B cell (primary cell): ENCODE measurements at places on chromosomes 16 and 17.

- peak; percentile 30 for DNase-seq
Measured at GRCh38 chr17:70552230-70552981, 383.1 kb downstream of the KCNJ2 start.

GRCh38 chr16:58582971-58583765 lies 46.5 kb downstream of the CNOT1 start:
- DNase-seq = no peak

GRCh38 chr17:77128896-77129567 lies 11.7 kb upstream of the SEC14L1 start:
- no peak for DNase-seq

GRCh38 chr17:34683390-34683789 lies 104.0 kb downstream of the TMEM132E start:
- no peak for DNase-seq

GRCh38 chr17:74192950-74193781 lies 10.3 kb upstream of the RPL38 start:
- no peak for DNase-seq

DNA sequence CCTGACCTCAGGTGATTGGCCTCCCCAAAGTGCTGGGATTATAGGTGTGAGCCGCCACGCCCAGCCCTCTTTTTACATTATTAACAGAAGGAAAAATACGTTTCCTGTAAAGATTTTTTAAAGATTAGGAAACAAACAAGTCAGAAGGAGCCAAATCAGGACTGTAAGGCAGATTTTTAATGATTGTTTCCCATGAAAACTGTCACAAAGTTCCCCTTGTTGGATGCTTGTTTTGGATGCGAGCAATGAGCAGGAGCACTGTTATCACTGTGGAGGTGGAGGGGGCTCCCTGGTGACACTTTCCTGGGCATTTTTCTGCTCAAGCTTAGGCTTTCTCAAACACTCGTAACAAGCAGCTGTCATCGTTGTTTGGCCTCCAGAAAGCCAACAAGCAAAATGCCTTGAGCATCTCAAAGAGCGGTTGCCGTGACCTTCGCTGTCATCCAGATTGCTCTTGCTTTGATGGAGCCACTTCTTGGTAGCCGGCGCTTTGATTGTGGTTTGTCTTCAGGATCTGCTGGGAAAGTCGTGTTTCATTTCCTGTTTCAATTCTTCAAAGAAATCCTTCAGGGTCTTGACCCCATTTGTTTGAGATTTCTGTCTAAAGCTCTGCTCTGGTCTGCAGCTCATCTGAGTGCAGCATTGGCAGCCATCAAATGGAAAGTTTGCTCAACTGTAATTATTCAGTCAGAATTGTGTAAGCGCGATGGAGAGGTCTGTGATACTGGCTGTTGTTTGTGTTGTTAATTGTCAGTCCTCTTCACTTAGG lies 128.7 kb downstream of the RPTOR start:
- no peak for DNase-seq

DNA sequence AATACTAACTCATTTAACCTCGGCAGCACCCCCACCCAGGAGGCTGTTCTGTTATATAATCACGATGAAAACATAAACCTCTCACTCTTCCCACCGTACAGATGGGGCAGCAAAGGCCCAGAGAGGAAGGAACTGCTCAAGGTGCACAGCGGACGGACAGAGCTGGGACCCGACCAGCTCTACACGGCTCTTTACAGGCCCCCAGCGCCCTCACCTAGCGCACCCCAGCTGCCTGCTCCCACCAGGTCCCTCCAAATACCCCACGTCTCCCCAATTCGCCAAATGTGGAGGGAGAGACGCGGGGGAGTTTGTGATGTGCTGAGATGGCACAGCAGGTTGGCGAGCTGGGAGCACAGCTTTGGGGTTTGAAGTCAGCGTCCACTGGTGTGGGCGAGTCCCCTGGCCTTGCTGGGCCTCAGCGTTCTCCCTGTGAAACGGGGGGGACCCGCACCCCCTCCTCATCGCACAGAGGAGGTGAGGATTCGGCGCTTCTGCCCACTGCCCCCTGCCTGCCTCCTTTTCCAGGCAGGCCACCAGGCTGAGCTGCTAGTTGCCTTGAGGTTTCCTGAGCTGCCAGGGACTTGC lies 54.1 kb downstream of the CBFA2T3 start:
- no peak for DNase-seq

DNA sequence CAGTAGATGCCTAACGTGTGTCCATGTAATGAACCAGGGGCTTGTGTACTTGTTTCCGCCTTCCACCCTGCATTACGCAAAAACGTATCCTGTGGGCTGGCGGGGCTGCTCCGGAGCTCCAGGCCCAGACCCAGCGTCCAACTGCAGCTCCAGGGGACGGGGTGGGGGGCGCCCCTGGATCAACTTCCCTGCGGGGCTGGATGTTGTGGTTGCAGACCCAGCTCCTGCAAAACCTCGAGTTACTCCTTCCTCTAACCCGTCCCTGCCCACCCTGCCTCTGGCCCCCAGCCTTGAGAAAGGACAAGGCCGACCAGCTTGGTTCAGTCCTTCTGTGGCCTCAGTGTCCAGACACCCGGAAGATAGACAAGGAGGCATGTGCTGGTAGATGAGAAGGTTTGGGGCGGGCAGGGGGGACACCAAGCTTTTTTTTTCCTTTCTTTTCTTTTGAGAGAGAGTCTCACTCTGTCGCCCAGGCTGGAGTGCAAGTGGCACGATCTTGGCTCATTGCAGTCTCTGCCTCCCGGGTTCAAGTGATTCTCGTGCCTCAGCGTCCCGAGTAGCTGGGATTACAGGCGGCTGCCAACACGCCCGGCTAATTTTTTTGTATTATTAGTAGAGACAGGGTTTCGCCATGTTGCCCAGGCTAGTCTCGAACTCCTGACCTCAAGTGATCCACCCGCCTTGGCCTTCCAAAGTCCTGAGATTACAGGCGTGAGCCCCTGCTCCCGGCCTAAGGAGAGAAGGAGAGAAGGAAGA lies 731 bp upstream of the EXOC7 start:
- DNase-seq = no peak

DNA sequence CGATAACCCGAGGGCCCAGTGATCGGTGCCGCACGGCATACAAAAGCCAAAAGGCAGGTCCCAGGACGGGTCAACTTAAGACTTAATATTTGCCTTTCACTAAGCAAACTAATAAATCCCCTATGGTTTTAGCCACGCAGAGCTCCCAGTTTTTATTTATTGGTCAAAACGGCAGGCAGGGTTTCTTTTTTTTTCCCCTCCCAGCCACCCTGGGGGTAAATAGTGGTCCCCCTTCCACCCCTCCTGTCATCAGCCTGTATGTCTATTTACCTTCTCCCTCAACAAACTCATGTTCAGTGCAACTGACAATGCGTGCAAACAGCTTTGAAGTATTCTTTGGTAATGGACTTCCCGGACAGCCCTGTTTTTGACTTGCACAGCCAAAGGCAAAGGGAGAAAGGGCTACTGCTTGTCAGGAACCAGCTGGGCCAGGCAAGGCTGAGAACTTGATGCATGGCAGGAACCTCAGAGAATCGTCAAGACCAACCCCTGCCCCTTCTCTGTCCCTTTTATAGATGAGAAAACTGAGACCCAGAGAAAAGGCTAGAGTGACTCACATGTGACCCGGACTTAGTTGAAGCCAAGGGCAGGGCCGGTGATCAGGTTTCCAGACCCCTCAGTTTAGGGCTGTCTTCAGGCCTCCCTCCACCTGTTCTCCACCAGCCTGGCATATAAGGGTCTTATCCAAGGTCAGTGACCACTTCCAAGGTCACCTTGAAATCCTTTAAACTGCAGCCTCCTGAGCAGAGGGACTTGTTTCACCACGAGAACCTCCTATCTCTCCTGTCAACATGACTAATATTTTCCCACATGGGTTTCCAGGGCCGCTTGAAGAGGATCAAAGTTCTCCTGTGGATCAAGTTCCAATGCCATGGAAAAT lies 279.0 kb downstream of the SOX9 start:
- DNase-seq = no peak

DNA sequence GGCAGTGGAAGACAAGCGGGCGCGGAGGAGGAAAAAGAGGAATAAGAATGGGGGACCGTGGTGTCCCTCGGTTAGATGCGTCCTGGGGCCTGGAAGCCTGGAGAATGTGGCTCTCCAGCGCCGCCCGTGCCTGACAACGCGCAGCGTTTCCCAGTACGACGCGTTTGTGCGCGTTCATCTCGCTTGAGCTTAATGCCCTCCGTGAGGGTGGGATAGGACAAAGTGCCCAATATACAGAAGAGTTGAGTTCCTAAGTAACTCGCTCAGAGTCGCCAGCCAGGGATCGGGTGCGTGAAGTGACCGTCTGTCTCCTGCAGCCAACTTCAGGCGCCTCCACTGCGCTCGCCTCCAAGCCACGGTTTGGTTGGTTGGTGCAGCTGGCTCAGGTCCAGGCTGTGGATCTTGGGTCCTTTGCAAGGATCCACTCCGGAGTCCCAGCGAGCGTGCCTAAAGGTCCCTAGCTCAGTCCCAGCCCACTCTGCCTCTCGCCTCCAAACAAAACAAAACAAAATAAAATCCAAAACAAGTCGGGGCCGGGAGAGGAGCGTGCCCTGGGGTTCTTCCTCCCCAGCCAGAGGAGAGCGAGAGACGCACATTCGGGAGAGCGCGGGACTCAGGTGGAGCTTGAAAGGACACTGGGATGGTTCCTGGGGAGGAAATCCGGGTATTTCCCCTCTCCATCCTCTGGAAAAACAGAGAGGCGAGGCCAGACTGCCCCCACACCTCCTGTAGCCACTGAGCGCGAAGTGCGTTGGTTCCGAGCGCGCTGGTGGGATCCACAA lies 974 bp downstream of the GALR2 start:
- no peak for DNase-seq

- DNase-seq = no peak
Measured at GRCh38 chr17:79799174-79799537, 2.3 kb upstream of the CBX8 start.

DNA sequence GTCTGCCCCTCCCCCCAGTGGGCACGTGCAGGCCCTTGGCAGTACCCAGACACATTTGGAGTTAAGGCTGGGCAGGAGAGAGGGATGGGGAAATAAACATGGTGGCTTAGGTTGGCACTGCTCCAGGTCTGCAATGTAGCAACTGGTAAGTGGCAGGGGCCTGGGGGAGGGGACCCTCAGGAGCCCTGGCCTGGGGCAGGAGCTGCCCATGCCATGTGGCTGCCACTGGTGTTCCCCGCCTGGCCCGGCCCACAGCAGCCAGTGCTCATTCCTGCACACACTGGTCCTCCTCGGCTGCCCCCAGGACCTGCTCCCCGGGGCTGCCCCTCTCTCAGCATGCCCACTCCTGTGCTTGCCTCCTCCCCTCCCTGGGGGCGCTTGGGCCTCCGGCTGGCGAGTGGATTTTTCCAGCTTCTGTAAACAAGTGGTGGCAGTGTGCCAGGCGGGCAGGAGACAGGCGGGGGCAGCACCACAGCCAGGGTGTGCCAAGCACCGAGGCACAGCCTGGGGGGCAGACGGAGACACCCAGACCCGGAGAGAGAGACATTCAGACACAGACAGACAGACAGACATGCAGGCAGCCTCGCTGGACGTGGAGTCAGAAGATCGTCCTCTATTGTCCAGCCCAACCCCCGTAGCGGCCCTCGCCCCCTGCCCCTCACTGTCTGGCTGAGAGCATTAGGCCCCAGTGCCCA lies 9.4 kb downstream of the THRA start:
- DNase-seq = no peak

GRCh38 chr16:25916037-25916436 lies 224.3 kb downstream of the HS3ST4 start:
- no peak for DNase-seq

- DNase-seq = no peak
Measured at GRCh38 chr17:52025236-52025635, 133.3 kb downstream of the CA10 start.

GRCh38 chr17:29585080-29585751 lies 4.2 kb downstream of the GIT1 start:
- DNase-seq = no peak

DNA sequence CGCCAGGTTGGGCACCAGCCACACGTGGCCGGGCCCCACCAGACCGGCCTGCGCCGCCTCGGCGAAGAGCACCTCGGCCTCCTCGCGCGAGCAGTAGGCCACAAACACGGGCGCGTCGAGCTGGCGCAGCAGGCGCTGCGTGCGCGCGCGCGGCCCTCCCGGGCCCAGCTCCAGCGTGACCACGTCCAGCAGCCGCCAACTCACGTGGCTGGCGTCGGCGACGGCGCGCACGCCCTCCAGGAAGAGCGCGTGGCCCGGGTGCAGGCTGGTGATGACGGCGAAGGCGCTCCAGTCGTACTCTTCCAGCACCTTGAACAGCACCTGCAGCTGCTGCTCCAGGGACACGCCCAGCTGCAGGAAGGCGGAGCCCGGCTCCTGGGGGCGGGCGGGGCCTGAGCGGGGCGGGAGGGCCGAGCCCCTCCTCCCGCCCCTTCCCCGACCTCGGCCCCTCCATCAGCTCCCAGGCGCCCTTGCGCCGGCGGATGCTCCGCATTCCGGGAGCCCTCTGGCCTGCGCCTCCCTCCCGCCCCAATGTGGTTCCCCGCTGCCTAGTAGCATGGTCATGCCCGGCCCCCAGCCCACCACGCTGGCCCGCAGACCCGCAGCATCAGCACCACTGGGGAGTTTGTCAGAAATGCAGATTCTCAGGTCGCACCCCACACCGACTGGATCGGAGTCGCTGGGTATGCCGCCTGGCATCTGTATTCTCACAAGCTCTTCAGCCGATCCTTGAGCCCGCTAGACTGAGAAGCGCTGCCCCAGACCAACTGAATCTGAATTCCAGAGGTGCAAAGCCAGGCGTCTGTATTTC lies 7.2 kb downstream of the GRIN2C start:
- peak; percentile 63 for DNase-seq

GRCh38 chr17:6455321-6455705 lies 11.1 kb downstream of the PIMREG start:
- DNase-seq = peak; percentile 87

DNA sequence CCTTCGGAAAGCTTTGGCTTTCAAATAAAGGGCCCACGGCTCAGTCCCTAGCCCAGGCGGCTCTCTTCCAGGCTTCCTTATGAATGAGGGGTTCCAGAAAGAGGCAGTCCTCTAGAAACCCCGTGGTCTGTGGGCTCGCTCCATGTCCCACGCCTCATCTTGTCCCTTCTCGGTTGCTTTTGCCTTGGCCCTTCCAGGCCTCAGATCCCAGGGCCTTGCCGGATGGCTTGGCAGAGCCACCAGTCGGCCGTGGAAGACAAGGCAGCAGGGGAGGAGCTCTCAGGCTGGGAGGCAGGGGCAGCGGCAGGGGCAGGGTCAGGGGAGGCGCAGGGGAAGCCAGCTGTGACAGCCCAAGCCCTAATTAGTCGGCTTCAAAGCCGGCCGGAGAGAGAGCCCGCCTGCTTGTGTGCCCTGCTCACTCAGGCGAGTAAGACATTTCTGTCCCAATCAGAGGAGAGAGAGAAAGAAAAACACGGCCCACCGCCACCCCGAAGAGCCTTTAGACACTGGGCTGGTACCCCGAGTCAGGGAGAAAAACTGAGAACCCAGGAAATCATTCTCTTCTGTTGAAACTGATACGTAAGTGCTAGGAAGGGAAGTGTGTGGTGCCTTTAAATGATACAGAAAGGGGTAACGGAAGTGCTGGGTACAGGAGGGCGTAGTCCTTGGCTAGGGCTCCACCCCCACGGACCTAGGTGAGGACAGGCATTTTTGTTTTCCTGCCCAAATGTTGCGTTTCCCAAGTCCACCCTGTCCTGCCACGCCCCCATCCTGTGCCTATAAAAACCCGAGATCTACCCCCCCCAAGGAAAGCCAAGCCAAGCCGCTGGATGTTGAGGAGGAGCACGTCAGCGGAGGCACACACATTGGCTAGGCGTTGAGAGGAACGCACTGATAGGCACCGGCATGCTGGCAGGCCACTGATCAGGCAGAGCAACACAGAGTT lies 27.8 kb upstream of the MEIOC start:
- DNase-seq = peak; percentile 65
